ENCODE measurements at places on chromosomes 1 and 21.
A peak's percentile ranks its signal among the peaks of the same experiment; 100 is the strongest.

DNA sequence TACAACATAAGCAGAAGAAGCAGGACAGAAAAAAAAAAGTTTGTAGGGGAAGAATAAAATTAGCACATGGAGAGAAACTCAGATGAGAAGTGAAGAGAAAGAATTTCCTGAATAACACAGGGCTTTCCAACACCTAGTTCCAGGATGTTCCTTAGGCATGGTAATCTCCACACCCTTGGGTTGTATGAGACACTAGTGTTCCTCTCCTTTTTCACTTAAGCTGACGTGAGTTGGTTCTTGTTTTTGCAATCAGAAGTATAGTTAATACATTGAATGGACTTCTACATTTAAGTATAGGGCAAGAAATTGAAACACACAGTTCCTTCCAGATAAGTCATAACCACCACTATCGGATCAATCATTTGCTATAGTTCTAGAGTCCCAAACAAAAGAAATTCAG, 51.0 kb downstream of the LPAR3 start:
- no peak for DNase-seq

DNA sequence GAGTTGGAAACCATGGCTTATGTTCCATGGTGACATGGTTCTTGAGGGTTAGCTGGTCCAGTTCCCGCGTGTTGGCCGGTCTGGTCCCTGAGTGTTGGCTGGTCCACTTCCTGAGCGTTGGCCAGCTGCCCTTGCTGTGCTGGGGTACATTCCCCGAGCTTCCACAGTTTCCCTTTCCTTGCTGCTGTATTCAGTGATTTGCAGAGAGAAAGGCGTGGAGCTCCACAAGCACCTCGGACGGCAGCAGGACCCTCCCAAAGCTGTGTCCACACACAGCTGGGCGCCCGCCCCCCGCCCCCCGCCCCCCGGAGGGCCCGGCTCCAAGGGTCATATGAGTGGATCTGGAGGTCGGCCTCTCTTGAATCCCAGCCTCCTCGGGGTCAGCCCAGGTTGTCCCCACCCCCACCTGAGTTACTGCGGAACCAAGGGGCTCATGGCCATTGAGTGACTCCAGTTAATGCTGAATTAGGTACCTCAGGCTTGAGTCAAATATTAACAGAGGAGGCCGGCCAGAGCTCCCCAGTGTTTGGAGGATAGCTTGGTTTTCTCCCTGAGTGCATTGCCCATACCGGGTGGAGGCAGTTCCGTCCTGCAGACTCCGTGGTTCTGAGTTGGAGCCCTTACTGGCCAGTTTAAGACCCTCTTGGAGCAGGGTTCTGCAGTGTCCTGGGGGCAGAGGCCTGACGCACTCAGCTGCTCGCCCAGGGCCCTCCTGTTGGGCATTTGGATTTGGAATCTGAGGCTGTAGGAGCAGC, 18.4 kb downstream of the COL18A1 start:
- no peak for DNase-seq

DNA sequence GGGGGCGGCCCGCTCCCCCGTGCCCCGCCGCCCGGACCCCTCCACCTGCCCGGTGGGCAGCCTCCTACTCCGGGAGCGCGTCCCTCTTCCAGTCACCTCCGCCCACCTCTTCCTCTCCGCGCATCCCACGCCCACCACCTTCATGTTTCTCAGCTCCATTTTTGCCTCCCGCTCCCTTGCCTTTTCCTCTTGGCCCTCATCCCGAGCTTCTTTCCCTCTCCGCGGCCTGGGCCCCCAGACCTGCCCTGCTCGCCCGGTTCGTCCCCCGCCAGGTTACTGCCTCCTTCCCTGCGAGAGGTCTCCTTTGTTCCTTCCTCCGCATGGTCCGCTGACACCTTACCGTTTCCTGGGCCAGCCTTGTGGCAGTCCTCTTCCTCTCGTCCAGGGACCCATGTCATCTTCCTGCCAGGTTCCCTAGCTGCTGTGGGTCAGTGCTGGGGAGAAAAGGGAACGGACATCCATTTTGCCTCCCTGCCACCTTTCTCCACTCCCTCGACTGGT, 563 bp downstream of the QSOX1 start:
- no peak for DNase-seq

GRCh38 chr1:151165281-151165737, 393 bp downstream of the LYSMD1 start:
- no peak for DNase-seq

GRCh38 chr1:79196211-79196610, 189.7 kb upstream of the ADGRL4 start:
- DNase-seq: no peak

DNA sequence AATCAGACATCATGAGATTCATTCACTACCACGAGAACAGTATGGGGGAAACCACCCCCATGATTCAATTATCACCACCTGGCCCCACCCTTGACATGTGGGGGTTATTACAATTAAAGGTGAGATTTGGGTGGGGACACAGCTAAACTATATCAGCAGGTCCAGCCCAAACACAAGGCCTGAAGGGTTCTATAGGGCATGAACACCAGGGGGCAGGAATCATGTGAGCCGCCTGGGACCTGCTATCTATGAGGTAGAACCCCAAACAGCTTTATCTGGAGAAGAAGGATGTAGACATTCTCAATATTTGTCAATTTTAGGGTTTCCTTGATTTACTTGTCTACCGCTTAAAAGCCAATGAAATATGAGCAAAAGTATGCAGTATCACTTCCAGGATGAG, 294.9 kb upstream of the DEPDC1 start:
- no peak for DNase-seq

DNA sequence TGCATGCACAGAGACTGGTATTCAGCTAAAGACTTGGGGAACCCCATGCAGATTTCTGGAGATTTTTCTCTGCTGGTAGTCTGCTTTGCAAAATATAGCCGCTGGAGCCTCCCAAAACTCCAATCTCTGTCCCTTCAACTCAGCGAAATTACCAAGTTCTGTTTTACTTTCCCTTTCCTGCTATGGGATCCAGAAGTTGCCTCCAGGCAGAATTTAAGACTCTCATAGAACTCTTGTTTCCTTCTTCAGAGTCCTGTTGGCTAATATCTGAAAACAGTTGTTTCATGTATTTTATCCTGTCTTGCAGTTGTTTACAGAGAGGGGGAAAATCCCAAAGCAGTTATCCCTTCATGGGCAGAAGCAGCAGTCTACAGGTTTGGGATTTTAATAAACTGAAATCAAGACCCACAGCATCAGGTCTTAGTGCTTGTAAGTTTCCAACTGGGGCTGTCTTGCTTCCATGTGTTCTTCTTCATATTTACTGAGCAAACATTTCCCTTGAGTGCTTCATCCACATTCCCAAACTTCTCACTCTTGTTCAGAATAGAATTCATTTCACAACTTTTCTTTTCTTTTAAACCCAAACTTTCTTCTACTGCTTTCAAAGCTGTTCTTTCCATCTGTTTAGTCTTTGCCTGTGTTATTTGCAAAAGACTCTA, 221.3 kb upstream of the DMRTA2 start:
- no peak for DNase-seq

DNA sequence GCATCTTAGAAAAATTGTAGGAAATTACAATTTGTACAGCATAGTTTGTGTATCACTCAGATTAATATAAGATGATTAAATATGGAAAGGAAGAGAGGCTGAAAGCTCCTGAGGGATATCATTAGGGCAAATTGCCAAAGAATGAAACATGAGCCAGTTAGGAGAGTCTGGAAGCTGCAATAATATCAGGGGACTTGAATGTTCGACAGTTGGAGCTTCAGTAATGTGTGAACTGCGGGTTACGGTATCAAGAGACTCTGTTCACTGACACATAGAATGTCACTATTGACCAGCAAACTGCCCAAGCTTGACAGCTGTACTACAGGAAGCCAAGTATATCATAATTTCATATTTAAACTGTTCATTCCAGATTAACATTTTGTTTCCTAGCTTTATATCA, 157.2 kb downstream of the DENND1B start:
- DNase-seq: no peak

GRCh38 chr1:162497104-162497722, 405 bp upstream of the UHMK1 start:
- DNase-seq: no peak

- no peak for DNase-seq
Observed at GRCh38 chr1:183033205-183033604, 10.0 kb downstream of the LAMC1 start.

GRCh38 chr1:175075572-175076568, 8.2 kb downstream of the TNN start:
- no peak for DNase-seq

DNA sequence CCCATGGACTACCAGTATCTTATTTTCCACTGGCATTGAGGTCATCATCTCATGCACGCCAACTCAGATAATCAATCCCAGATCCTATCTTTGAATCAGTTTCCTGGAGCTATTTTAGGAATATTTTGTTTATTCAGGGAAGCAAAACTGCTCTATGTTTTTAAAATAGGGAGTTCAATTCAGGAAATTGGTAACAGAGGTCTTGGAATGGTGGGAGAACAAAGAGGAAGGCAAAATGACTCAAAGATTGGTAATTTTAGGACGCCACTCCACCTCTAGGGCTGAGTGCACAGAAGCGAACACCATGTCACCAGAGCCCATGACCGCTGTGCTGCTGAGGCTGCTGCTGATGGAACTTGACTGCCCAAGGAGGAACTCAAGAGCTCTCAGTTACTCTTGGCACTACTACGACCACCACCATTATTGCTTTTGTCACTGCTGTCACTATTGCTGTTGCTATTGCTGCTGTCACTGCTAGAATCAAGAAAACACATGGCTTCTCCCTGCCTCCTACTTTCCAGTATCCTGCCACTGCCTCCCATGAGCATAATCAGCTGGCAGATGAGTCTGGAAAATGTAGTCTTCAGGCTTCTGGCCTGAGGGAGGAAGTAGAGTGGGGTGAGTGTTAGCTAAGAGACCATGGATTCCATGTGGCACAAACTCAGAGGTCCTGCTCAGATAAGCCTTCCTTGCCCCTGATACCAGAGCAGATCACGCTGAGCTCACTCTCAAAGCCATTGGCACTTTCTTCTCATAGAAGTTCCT, 71.6 kb upstream of the CNIH3 start:
- DNase-seq: no peak

DNA sequence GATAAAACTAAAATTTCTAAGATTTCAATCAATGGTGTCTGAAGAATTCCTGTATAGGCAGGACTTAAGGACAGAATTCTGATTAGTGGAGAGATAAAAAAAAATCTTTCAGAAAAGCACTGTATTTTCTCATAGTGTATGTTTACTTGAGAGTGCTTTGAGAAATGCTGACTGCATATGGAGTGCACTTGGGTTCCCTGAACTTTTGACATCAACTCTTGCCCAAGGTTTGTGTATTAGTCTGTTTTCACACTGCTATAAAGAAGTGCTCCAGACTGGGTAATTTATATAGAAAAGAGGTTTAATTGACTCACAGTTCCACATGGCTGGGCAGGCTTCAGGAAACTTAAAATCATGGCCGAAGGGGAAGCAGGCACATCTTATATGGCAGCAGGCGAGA, 275.0 kb downstream of the LRRC40 start:
- no peak for DNase-seq

GRCh38 chr1:174742805-174743653, 256.7 kb upstream of the CACYBP start:
- DNase-seq: no peak

DNA sequence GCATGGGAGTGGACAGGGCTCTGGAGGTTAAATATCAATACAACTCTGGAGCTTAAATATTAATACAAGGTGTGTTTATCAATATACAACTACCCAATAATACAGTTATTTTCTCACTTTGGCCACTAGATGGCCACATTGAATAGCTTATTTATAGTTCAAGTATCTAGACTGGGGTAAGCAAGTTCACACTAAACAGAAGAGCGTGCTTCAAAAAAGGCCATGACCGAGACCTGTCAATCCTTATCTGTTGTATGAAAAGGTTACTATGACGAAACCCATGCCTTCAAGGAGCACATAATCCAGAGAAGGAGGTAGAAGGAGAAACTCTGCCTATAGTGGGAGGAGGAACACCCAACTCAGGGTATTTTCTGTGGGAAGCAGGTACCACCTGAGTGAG, 29.1 kb downstream of the CHML start:
- no peak for DNase-seq

GRCh38 chr1:205301842-205302588, 19.5 kb downstream of the NUAK2 start:
- no peak for DNase-seq

DNA sequence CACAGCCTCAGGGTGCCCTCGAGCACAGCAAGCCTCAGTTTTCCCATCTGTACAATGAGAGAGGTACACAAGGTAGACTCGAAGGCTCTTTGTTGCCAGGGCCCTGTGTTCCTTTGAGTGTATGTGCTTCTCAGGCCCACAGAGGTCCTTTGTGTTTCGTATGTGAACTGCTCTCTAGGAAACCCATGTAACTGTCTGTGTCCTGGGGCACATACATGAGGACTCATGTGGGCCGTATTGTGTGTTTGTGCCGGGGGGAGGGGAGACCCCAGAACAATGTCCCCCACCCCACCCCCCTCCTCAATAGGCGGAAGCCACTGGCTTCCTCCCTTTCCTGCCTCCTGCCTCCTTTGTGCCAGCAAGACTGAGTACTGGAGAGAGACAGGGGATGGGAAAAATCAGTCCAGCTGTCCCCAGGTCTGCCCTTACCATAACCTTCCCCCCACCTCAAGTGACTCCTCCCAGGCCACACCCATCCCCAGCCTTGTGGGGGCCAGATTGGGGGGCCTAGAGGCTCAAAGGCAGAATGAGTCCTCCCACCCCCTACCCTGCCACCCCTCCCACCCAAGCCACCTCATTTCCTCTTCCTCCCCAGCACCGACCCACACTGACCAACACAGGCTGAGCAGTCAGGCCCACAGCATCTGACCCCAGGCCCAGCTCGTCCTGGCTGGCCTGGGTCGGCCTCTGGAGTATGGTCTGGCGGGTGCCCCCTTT, at the start of gene TIE1:
Gene TIE1, plus strand, starts transcription at position 605 of the 717 bp plus-strand sequence. Its CDS starts 90 bp downstream, at position 695.
- DNase-seq: no peak

- peak; percentile 6 for DNase-seq
Observed at GRCh38 chr1:98794196-98794886, 132.8 kb downstream of the SNX7 start.

DNA sequence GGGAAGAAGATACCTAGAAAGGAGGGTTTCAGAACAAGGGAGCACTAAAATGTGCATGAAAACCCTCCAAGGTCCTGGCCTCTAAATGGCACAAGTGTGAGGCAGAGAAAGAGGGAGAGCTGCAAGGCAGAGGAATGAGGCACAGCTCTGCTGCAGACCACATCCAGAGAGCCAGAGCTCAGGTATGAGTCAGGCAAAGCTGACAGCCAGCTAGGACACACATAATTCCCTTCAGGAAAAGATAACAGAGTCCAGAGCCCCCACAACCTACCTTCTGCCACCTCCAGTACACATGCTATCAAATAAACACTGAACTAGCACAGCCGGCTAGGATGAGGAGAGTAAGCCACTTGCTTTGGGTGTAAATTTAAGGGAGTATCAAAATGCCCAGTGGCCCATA, 62.2 kb downstream of the HSF2BP start:
- no peak for DNase-seq

DNA sequence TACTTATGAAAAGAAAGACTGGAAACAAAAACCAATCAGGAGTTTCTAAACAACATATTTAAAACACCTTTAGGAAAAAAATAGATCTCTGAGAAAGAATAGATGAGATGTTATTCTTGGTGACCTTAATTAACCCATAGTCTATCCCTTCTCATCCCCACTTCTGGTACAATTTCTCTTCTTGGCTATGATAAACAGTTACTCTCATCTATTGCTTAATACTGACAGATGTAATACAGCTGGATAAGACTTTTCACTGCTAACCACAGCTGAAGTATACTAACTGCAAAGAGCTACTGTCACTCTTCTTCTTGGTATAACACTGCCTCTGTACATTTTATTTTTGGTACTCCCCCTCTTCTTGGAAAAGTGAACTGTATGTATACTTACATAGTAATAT, 15.2 kb downstream of the EXTL2 start:
- DNase-seq: no peak

GRCh38 chr1:93822730-93823425, 56.1 kb downstream of the DNTTIP2 start:
- DNase-seq: no peak

All from stimulated activated CD4-positive, alpha-beta T cell treated with anti-CD3 and anti-CD28 coated beads, Interleukin-1b, Interleukin-23, amount 100 ng/mL, for 1 hour (primary cell).